ENCODE measurements at places on chromosomes 16 and 17. TPM values are rescaled to one million over a fixed set of nuclear protein-coding genes. Genes with fewer than 3 reads are reported as not detected.

PTGES3L gene
- total RNA-seq: 3.9 TPM

C17orf113 gene
- 4.2 TPM for total RNA-seq

NLRC3 gene
- total RNA-seq: 0.85 TPM

RHBDL3 gene
- 0.77 TPM for total RNA-seq

DNA sequence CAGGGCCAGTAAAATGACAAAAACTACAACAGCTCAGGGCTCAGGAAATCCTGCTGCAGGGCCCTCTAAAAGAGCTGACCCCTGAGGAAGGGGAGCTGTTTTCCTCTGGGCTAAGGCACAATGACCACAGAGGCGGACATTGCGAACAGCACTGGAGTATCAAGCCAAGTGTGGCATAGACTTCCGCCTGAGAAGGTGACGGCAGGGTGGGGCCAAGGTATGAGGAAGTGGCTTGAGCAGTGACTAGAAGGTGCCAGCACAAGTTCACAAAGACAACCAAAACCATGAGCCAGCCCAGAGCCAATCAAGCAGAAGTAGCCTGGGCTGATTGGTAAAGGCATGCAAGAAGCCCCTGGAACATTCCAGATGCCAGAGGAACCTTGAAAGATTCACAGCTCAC, 13.9 kb downstream of the ERN2 start:
- H3K27ac ChIP-seq: no peak overlapping the region
- no peaks in the 10 kb centered on the region for H3K27me3 ChIP-seq
- H3K4me1 ChIP-seq: no peaks in the 10 kb centered on the region
- H3K4me3 ChIP-seq: no peak overlapping the region

- H3K27ac ChIP-seq: no peak overlapping the region
- no peak overlapping the region for H3K4me3 ChIP-seq
- no peak for DNase-seq
- H3K27me3 ChIP-seq: no peaks in the 10 kb centered on the region
- H3K36me3 ChIP-seq: no peaks in the 10 kb centered on the region
Observed at GRCh38 chr16:48180868-48181480, 25.2 kb upstream of the ABCC12 start.

DNA sequence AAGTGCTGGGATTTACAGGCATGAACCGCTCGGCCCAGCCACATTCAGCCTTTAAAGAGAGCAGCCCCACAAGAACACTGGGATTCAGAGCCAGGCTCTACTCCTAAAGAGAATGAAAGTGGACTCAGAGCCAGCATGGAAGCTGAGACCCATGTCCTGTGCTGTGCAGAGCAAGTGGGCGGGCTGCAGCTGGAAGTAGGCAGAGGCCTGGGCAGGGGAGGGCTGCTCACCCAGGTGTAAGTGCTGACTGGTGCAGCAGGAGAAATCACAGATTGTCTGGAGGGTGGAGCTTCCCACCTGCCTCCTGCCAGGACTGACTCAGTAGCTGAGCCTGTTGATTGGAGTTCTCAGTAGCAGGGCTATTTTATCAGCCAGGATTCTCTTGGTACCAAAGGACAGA, 178.7 kb downstream of the KATNIP start:
- H3K36me3 ChIP-seq: no peaks in the 10 kb centered on the region
- no peak overlapping the region for H3K27ac ChIP-seq
- H3K4me3 ChIP-seq: no peak overlapping the region
- no peak for DNase-seq
- H3K4me1 ChIP-seq: peaks cover 6% of the 10 kb centered on the region

- DNase-seq: no peak
- no peak overlapping the region for H3K4me3 ChIP-seq
- H3K4me1 ChIP-seq: no peaks in the 10 kb centered on the region
- no peaks in the 10 kb centered on the region for H3K27me3 ChIP-seq
Observed at GRCh38 chr17:32277284-32277683, 11.7 kb downstream of the RHBDL3 start.

DNA sequence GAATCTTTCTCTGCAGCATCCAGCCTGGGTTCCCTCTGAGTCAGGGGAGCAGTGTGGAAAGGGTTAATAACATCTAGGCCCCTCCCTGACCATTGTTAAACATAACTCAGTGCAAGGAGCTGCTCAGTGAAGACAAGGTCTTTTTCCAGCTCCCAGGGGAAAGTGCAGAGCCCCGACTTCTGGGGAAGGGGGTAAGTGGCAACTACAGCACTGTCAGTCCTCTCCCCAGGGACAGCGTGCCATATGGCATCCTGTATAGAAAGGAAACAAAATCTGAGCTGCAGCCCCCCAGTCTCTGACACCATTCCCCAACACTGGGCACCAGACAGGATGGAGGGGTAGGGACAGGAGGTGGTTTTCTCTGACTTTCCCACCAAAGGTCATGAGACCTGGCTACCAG, 7.8 kb downstream of the MRPL27 start:
- no peak for DNase-seq
- no peaks in the 10 kb centered on the region for H3K4me1 ChIP-seq
- H3K4me3 ChIP-seq: no peak overlapping the region
- peaks cover 13% of the 10 kb centered on the region for H3K36me3 ChIP-seq

DNA sequence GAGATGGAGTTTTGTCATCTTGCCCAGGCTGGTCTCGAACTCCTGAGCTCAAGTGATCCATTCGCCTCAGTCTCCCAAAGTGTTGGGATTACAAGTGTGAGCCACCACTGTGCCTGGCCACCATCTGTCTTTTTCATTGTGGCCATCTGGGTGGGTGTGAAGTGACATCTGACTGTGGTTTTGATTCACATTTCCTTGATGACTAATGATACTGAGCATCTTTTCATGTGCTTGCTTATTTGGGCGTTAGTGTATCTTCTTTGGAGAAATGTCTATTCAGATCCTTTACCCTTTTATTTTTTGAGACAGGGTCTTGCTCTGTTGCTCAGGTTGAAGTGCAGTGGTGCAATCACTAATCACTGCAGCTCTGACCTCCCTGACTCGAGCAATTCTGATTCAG, 53.9 kb upstream of the ERN1 start:
- no peak overlapping the region for H3K4me3 ChIP-seq
- no peaks in the 10 kb centered on the region for H3K36me3 ChIP-seq
- DNase-seq: no peak
- H3K27ac ChIP-seq: no peak overlapping the region

- no peaks in the 10 kb centered on the region for H3K27me3 ChIP-seq
- no peaks in the 10 kb centered on the region for H3K36me3 ChIP-seq
- no peaks in the 10 kb centered on the region for H3K4me1 ChIP-seq
- DNase-seq: no peak
- H3K27ac ChIP-seq: no peak overlapping the region
Observed at GRCh38 chr16:77696149-77696548, 26.2 kb upstream of the NUDT7 start.
